ENCODE measurements at places on chromosomes 1 and 21.
A peak's percentile ranks its signal among the peaks of the same experiment; 100 is the strongest.

- DNase-seq, result peak; percentile 65
Measured at GRCh38 chr1:9376886-9377333, 84.2 kb downstream of the SPSB1 start.

DNA sequence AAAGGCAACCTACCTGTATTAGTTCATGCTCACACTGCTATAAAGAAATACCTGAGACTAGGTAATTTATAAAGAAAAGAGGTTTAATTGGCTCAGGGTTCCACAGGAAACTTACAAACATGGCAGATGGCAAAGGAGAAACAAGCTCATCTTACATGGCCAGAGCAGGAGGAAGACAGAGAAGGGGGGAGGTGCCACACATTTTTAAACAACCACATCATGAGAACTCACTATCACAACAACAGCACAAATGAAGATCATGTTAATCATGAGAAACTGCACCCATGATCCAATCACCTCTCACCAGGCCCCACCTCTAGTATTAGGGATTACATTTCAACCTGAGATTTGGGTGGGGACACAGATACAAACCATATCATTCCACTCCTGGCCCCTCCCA is 90.6 kb upstream of the KCTD3 start:
- DNase-seq, result peak; percentile 81

DNA sequence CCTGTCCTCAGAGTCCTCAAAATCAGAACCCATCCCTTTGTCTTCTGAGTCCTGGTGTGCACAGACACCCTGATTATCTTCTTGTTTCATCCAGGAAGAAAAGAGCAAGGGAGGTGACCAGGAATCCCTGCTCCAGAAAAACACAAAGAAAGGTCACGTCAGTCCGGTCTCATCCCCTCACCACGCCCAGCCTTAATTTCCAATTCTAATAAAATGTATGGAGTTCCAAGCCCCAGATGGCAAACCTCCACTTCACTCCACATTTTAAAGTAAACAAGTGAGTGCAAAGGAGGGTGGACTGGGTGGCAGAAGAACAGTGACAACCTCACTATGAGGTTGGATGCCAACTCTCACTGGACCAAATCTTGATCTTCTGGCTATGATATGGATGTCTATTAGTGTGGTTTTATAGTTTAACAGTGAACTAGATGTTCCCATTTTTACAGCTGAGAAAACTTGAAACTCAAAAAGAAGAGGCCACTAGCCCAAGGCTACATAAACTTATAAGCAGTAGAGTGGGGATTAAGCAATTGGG is 22.0 kb downstream of the ZNF697 start:
- no peak for DNase-seq

- no peak for DNase-seq
Measured at GRCh38 chr1:111202366-111202706, 1.9 kb upstream of the DENND2D start.

DNA sequence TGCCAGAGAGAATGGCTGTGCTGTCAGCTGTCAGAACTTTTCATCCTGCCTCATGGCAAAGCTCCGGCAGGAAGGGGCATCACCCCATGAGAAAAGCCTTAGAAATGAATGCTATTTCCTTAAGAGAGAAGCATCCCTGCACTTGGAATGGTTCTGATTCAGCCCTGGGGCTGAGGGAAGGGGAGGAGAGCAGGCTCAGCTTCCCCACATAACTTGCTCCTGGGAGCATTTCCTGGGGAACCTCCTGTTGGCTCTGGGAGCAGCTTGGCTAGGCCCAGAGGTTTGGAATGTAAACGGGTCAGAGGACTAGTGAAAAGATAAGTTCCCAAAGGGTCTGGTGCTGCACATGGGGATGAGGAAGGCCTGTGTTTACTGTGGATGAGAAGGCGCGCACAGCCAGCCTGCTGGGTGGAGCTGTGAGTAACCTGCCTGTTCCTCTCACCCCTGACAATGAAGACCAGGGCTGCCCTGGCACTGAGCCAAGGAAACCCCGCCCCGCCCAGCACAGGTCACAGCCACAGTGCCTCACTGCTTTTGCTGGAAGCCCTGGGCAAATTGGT is 5.0 kb downstream of the PRELP start:
- peak; percentile 95 for DNase-seq

GRCh38 chr1:203126866-203127665 is 460 bp upstream of the ADORA1 start:
- peak; percentile 40 for DNase-seq

GRCh38 chr1:175188936-175189335 is 3.6 kb downstream of the KIAA0040 start:
- DNase-seq, result no peak

- no peak for DNase-seq
Measured at GRCh38 chr1:87528754-87529517, 200.3 kb downstream of the LMO4 start.

GRCh38 chr1:107533436-107533835 is 392.6 kb downstream of the NTNG1 start:
- no peak for DNase-seq

GRCh38 chr1:223233019-223233409 is 90.0 kb upstream of the TLR5 start:
- no peak for DNase-seq

DNA sequence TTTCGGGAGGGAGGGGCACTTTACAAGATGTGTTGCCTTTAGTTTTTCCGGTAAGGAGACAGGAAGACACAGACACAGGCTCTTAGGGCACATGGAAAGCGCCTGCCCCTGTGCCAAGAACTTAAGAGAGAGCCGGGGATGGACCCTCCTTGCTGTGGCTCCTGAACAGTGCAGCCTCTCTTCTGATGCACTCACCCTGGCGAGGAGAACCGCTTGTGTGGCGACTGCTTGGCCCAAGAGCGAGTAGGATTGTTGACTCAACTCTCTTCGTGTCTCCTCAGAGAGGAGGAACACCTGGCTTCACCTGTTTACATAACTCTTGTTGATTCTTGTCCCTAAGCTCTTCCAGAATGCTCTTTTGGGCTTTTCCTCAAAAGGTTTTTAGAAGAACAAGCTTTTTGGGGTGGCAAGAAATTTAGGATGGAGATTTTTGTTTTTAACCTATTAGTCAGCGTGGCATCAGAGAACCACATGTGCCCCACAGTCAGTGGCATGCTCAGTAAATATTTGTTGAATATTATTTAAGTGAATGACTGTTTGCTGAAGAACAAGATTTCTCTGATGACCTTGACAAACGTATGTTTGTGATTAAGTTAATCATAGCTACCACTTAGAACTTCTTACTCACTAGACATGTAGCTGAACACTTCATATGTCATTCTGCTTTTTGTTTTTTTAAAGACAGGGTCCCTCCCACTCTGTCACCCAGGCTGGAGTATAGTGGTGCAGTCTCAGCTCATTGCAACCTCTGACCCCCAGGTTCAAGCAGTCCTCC is 60.6 kb downstream of the NFIA start:
- peak; percentile 49 for DNase-seq

DNA sequence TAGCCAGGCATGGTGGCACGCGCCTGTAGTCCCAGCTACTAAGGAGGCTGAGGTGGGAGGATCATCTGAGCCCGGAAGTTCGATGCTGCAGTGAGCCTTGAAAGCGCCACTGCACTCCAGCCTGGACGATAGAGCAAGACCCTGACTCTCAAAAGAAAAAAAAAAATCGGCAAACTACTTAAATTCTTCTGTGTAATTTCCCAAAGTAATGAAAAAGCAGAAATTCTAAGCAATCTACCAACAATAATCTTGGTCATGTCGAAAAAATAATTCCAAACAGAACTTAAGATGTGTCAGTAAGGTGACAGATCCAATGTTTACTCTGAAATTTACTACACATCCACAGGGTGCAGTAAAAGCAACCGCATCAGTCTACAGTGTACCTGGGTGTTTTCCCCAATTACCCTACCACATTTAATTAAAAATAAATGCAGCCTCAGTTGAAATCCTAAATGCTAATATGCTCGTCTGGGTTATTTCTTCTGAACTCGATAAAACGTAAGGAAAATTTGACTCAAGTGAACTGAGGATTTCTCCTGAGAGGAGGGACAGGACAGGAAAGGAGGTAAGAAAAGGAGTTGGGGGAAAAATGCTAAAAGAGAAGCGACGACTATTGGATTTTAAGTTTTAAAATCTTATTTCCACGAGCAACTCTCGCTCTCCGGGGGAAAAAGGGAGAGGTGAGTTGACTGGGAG is 801 bp downstream of the EPRS1 start:
- DNase-seq, result no peak

- no peak for DNase-seq
Measured at GRCh38 chr1:41695118-41695745, 210.7 kb upstream of the EDN2 start.

DNA sequence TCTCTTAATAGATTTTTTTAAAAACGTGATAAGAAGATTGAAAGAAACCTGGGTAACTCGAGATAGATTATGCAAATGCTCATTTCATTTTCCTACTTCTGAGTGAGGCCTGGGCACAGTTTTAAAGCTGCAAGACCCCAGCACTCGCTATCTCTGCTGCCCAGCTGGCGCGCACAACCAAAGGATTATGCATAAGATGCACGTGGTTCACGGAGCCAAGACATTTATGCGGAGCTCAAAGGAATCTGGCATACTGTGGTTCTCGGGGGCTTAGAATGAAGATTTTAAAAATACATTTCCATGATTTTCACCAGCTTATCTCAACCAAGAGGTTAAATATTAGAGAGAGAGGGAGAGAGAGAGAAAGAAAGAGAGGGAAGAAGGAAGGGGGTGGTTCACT is 210.9 kb downstream of the DSCAM start:
- no peak for DNase-seq

- DNase-seq, result no peak
Measured at GRCh38 chr21:39650801-39651200, 38.1 kb downstream of the B3GALT5 start.

- no peak for DNase-seq
Measured at GRCh38 chr1:90394247-90394646, 322.9 kb downstream of the BARHL2 start.

- peak; percentile 6 for DNase-seq
Measured at GRCh38 chr1:211928993-211929637, 98.6 kb upstream of the LPGAT1 start.

DNA sequence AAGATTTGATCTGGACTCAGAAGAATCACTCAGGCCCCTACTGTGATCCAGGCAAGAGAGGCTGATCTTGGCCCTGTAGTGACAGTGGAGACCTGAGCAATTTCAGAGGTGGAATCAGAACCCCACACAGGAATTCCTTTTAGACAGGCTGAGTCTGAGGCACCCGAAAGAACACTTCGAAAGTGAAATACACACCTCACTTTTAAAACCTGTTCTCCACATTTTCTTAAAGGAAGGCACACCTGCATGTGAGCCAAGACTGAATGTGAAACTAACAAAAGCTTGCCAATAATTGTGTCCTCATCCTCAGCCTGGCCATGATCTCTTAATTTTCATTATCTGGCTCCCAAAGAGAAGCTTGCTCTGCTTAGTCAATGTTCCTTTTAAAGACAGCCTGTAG is 32.2 kb downstream of the SIPA1L2 start:
- DNase-seq, result no peak

DNA sequence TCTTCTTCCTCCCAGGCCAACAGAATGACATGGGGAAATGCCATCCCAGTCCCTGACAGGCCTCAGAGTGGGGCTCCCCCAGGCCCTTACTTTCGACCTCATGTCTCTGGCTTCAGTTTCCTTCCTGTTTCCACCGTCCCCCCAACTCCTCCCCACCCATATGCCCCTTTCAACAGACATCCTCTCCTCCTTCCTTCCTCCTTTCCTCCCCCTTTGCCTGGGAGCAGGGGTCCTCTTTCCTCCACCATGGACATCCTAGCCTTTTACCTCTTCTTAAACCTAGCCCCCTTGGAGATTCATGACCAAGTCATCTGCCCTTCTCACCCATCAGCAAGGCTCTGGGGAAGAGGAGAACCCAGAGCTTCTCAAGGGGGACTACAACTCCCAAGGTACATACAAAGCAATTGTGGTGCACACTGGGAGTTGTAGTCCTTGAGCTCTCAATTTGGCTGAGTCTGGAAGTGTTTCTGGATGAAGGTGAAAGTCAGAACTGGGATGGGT is 4.0 kb downstream of the ZBTB7B start:
- peak; percentile 31 for DNase-seq

GRCh38 chr1:173733912-173734311 is 19.1 kb downstream of the KLHL20 start:
- no peak for DNase-seq

DNA sequence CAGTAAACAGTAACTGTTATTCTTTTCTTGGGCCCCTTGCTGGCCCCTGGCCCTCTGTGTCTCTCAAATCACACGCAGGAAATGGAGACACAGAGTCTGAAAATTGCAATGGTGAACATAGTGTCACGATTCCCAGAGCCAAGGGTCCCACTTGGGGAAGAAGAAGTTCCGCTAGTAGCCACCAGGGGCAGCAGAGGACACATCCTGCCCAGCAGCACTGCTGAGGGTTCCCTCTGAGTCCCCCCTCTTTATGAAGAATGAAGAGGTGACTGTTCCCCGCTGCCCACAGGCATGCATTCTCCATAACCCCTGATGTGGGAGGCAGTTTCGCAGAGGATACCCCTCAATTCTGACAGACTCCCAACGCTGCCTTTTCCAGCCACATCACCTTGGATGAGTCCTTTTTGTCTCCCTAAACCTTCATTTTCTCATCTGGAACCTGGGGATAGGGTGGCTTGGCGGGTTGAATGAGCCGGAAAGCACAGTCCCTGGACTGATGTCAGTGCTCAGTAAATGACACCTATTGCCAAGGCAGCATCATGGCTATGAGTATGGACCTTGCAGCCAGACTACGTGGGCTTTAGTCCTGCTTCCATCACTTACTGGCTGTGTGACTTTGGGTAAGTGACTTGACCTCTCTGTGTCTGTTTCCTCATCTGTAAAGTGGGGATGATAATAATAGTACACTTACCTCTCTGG is 238.0 kb upstream of the TMEM51 start:
- DNase-seq, result peak; percentile 34

- no peak for DNase-seq
Measured at GRCh38 chr1:179937668-179938254, 16.8 kb upstream of the CEP350 start.

GRCh38 chr1:204296431-204296988 is 63.2 kb downstream of the PLEKHA6 start:
- DNase-seq, result peak; percentile 91

- DNase-seq, result peak; percentile 81
Measured at GRCh38 chr1:200512191-200512590, 102.4 kb upstream of the ZNF281 start.

- peak; percentile 76 for DNase-seq
Measured at GRCh38 chr1:43796111-43796581, 88.8 kb downstream of the ST3GAL3 start.

DNA sequence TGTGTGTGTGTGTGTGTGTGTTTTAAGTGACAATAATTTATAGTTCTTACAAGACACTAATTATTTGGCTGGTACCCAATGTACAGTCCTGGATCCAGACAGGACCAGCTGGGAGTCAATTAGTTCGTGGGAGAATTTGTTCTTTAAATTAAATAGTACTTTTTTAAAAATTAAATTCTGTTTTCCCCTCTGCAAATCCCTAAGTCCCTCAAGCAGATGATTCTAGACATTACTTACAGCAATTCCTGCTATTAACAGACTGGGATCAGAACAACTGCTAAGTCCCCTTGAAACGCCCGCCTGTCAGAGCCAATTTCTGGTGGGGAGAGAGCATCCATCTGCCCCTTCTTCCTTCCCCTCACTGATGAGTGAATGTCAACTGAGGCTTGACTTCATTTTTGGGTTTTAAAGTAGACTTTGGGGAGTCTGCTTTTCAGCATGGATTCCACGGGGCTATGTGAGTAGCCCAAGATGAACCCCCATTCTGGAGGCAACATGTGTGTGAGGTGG is 83.9 kb downstream of the SMYD2 start:
- no peak for DNase-seq
